ENCODE measurements at places on chromosomes 4 and X. TPM values are rescaled to one million over a fixed set of nuclear protein-coding genes. Genes with fewer than 3 reads are reported as not detected.

DNA sequence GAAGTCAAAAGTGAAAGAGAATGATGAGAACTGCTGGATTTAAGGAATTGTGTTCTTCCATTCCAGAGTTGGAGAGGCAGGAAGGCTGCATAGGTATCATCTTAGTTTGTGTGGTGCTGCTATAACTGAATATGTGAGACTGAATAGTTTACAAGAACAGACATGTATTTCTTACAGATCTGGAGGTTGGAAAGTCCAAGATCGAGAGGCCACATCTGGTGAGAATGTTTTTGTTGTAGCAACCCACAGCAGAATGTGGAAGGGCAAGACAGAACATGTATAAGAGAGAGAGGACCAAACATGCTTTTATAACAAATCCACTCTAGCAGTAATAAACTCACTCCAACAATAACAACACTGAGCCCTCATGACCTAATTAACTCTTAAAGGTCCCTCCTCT lies 408.6 kb downstream of the FAM47B start:
- no peak for DNase-seq

- DNase-seq: no peak
Measured at GRCh38 chr4:136985683-136986082, 546.6 kb downstream of the PCDH18 start.

- no peak for DNase-seq
Measured at GRCh38 chrX:46208225-46208854, 336.9 kb downstream of the ZNF674 start.

DNA sequence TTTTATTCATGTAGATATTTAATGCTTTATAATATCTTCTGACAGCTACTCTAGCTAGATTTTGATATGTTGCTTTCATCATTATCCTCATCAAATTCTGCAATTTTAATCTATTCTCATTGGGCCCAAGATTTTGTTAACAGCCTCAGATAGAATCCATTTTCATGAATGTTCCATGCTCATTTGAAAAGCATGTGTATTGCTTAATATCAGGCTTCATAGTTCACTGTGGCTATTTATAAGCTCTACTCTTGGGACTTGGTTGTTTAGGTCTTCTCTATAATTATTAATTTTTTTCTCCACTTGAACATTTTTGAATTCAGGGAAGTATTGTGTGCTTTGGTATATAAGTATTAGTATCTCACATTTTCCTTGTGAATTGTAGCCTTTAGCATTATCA lies 41.8 kb downstream of the RAB40A start:
- DNase-seq: no peak

DNA sequence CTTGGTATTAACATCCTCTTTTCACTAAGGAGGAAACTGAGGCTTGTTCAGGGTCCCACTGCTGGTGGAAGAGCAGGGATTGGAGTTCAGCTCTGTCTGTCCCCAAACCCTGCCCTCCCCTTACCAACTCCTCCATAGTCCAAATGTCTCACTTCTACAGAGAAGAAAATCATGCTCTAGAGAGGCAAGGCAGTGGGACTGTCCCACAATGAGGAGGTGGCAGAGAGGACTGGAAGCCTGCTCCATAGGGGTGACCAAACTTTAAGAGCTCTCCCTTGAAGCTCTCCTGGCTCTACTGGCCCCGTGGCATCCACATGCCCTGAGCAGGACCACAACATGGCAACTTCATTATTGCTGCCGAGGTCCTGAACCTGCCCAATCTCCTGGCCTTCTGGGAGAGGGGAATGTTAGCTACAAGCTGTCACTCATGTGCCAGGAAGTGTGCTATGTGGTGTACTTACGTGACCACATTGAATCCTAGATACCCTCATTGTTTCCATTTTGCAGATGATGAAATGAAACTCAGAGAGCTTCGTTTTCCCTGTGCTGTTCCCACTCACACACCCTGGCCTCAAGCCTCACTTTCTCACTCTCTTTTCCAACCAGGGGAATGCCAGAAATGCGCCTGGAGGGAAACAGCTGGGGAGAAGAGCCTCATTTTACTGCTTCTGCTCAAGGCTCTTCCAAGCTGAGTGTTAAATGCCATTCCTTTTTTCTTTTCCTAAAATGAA lies 71.5 kb downstream of the ANAPC4 start:
- no peak for DNase-seq

DNA sequence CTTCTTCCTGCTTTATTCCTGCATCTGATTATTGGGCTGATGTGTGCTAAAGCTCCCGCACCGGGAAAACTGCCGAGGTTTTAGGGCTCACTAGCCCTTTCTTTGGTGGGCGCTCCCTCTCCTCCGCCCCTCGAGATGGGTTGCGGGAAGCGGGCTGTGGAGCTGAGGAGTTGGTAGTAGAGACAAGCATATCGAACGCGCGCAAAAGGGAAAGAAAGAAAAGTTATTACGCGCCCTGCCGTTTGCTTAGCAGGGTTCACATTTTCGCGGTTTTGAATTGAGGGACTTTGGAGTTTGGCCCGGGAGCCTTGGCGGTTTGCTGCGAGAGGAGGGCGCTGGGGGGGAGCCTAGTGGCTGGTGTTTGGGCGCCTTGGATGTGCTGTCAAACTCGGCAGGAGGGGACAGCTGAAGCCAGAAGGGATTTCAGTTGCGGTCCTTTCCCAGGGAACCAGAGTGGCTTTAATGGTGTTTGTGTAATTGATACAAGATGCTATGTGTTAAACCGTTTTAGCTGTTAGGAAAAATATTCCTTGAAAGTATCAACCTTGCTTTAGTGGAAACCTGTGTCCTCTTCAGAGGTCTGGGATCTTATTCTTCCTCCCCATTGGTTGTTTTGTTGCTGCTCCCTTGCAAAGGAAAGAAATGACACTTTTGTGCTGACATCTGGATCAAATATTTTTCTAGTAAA lies 1.1 kb downstream of the GAB1 start:
- DNase-seq: no peak

GRCh38 chr4:183241322-183241640 lies 78.8 kb downstream of the CLDN22 start:
- no peak for DNase-seq

- peak; percentile 48 for DNase-seq
Measured at GRCh38 chr4:680928-681645, 6.7 kb downstream of the MYL5 start.

DNA sequence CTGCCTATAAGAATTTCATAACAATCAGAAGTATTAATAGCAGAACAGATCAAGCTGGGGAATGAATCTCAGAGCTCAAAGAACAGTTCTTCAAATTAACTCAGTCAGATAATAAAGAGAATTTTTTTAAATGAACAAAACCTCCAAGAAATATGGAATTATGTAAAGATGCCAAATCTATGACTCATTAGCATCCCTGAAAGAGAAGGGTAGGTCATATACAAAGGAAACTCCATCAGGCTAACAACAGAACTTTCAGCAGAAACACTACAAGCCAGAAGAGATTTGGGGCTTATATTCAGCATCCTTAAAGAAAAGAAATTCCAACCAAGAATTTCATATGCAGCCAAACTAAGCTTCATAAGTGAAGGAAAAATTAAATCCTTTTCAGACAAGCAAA lies 28.6 kb downstream of the CBR4 start:
- no peak for DNase-seq

KLF8 gene
- 6.7 TPM for total RNA-seq

PQBP1 gene
- total RNA-seq: 112 TPM

SMIM9 gene
- total RNA-seq: not detected

ARSJ gene
- total RNA-seq: not detected
